ENCODE measurements at places on chromosomes 3 and 15. TPM values are rescaled to one million over a fixed set of nuclear protein-coding genes. Genes with fewer than 3 reads are reported as not detected.

NRROS gene
- total RNA-seq: 0.32 TPM

ONECUT1 gene
- not detected for total RNA-seq

CKMT1B gene
- total RNA-seq: not detected

ZDHHC19 gene
- total RNA-seq: not detected

CYP19A1 gene
- not detected for total RNA-seq

ADGRG7 gene
- not detected for total RNA-seq

MCF2L2 gene
- total RNA-seq: 0.64 TPM

SLC28A1 gene
- total RNA-seq: not detected

GNB4 gene
- 87.2 TPM for total RNA-seq

APPL1 gene
- 33.5 TPM for total RNA-seq

CCR3 gene
- total RNA-seq: not detected

FBXW12 gene
- not detected for total RNA-seq

TERB2 gene
- not detected for total RNA-seq

SLC15A2 gene
- under 0.01 TPM for total RNA-seq

FOXB1 gene
- total RNA-seq: not detected

TMEM212 gene
- total RNA-seq: not detected

IQCF5 gene
- total RNA-seq: not detected

PPIP5K1 gene
- total RNA-seq: 28.5 TPM

ABI3BP gene
- 4.2 TPM for total RNA-seq

GRIP2 gene
- total RNA-seq: 0.64 TPM

GHRL gene
- 0.32 TPM for total RNA-seq

TPRG1 gene
- 1.3 TPM for total RNA-seq

RBPMS2 gene
- not detected for total RNA-seq

ARGFX gene
- not detected for total RNA-seq

ILDR1 gene
- not detected for total RNA-seq

RAD51 gene
- 3.5 TPM for total RNA-seq

TLR9 gene
- total RNA-seq: not detected

A4GNT gene
- total RNA-seq: not detected

TIGIT gene
- under 0.01 TPM for total RNA-seq

ACKR4 gene
- total RNA-seq: 9.5 TPM

SLC27A2 gene
- total RNA-seq: under 0.01 TPM

THAP10 gene
- 2.6 TPM for total RNA-seq

CEMIP gene
- total RNA-seq: 131 TPM

ADAMTSL3 gene
- under 0.01 TPM for total RNA-seq

SERPINI2 gene
- total RNA-seq: not detected

ACTRT3 gene
- total RNA-seq: 5.2 TPM

CLRN1 gene
- not detected for total RNA-seq

OR4M2 gene
- not detected for total RNA-seq

SETD5 gene
- 140 TPM for total RNA-seq

SV2B gene
- total RNA-seq: not detected

CPEB1 gene
- total RNA-seq: 7.1 TPM

IL17RB gene
- 0.32 TPM for total RNA-seq

NBEAL2 gene
- total RNA-seq: 3.5 TPM

MITF gene
- 13.5 TPM for total RNA-seq

OIP5 gene
- total RNA-seq: 8.6 TPM

ITPKA gene
- 1.6 TPM for total RNA-seq

VWA5B2 gene
- total RNA-seq: not detected

MLF1 gene
- total RNA-seq: 6.1 TPM

ALS2CL gene
- 2.6 TPM for total RNA-seq

CIDEC gene
- not detected for total RNA-seq

ERICH6 gene
- 0.43 TPM for total RNA-seq

MESP2 gene
- total RNA-seq: 0.32 TPM

MYLK gene
- total RNA-seq: 807 TPM

MME gene
- 479 TPM for total RNA-seq

IMPG2 gene
- total RNA-seq: 0.32 TPM

RPS27L gene
- 308 TPM for total RNA-seq

CCDC39 gene
- total RNA-seq: under 0.01 TPM

Data from fibroblast of villous mesenchyme (primary cell).